ENCODE measurements at places on chromosomes 5 and 9.

GRCh38 chr5:137622850-137623249, 113.0 kb downstream of the KLHL3 start:
- no peak for DNase-seq

GRCh38 chr5:131541071-131541470, 94.0 kb downstream of the RAPGEF6 start:
- DNase-seq, result no peak

DNA sequence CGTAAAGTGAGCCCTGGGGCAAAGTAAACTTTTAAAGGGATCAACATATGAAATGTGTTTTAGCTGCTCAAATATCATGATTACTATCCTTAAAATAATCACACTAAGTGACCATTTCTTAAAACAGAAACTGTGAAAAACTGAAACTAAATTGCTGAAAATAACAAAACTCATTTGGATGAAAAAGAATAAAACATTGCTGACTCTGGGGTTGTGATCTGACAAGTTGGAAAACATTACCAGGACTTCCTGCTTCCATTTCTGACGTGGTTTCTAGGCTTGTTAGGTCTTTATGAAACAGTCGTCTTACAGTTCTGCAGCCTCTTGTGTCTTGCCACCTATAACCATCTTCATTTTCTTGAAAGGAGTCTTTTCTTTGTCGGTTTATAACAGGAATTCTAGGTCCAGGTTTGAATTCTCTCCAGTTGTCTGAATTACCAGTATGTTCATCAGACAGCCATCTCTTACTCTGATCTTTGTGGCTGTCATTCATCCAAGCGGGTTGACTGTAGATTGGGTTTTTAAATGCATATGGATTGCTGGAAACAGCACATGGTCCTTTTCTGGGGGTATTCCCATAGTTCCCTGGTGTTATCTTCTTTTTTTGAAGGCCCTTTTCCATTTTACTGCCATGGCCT, 1.7 kb downstream of the TUT7 start:
- DNase-seq, result no peak

DNA sequence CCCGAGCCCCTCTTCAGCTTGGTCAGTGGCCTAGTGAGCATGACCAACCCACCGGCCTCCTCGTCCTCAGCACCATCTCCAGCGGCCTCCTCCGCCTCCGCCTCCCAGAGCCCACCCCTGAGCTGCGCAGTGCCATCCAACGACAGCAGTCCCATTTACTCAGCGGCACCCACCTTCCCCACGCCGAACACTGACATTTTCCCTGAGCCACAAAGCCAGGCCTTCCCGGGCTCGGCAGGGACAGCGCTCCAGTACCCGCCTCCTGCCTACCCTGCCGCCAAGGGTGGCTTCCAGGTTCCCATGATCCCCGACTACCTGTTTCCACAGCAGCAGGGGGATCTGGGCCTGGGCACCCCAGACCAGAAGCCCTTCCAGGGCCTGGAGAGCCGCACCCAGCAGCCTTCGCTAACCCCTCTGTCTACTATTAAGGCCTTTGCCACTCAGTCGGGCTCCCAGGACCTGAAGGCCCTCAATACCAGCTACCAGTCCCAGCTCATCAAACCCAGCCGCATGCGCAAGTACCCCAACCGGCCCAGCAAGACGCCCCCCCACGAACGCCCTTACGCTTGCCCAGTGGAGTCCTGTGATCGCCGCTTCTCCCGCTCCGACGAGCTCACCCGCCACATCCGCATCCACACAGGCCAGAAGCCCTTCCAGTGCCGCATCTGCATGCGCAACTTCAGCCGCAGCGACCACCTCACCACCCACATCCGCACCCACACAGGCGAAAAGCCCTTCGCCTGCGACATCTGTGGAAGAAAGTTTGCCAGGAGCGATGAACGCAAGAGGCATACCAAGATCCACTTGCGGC, 1.8 kb downstream of the EGR1 start:
- peak; percentile 9 for DNase-seq

DNA sequence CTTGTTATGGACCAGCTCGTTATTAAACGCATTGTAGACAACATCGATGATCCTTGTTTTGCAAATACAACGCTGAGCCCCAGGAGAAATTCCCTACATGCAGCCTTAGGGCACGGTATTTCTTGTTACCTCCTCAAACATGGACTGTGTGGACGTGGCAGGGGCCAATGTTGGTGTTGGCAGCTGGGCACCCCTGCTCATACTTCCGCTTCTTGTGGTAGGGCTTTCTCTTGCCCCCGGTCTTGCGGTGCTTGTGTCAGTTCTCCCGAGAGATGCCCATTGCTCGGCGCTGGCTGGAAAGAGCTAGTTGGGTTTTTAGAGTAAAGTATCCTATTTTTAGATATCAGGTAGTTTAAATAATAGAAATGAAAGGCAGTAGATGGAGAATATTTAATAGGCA, 45.5 kb downstream of the UBAP1 start:
- no peak for DNase-seq

All from stimulated activated CD4-positive, alpha-beta T cell treated with anti-CD3 and anti-CD28 coated beads, TNF-alpha, amount 100 ng/mL, for 24 hours (primary cell).